Memory B cell (primary cell): ENCODE measurements at places on chromosomes 1 and 21.

DNA sequence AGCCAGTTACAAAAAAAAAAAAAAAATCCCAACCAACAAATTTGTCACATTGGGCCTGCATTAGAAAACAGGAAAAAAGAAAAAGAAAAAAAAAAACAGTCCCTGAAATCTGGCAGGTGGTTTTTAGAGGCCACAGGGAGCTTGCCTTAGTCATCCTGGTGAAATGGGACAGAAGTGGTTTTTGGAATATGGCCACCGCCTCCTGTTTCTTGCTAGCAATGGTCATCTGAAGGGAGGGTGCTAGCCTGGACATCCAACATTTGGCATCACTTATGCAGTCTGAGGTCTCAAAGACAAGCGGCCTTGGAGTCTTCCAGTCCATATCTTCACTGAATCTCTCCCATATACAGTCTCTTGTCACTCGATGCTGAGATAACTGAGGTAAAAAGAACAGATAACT lies 20.1 kb upstream of the NKAIN1 start:
- H3K27ac ChIP-seq: no peak overlapping the region
- peaks cover 34% of the 10 kb centered on the region for H3K36me3 ChIP-seq
- DNase-seq: no peak

GRCh38 chr1:77671836-77672235 lies 10.6 kb downstream of the ZZZ3 start:
- no peaks in the 10 kb centered on the region for H3K27me3 ChIP-seq
- peaks cover 2% of the 10 kb centered on the region for H3K36me3 ChIP-seq
- peak overlapping the region; percentile 46 for H3K27ac ChIP-seq
- no peak for DNase-seq
- peaks cover 21% of the 10 kb centered on the region for H3K4me1 ChIP-seq

DNA sequence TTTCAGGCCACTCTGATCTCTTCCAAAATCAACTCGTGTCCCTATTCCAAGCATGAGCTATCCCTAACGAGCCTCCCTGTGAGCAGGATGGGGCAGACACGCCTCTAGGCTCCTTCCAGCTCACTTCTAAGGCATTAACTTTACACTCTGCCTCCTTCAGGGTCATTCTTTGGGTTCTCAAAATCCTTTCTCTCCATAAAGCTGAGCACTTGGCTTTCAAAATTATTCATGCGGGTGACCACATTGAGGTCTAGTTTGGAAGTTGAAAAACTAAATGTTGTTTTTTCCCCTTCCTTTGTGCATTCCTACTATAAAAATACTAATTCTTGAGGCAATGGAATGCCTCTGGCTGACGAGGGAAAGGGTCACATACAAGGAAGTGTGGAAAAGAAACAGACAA lies 33.5 kb upstream of the BMP8B start:
- H3K4me1 ChIP-seq: peaks cover 18% of the 10 kb centered on the region
- no peak for DNase-seq
- H3K27ac ChIP-seq: no peak overlapping the region
- no peak overlapping the region for H3K4me3 ChIP-seq
- no peaks in the 10 kb centered on the region for H3K27me3 ChIP-seq

DNA sequence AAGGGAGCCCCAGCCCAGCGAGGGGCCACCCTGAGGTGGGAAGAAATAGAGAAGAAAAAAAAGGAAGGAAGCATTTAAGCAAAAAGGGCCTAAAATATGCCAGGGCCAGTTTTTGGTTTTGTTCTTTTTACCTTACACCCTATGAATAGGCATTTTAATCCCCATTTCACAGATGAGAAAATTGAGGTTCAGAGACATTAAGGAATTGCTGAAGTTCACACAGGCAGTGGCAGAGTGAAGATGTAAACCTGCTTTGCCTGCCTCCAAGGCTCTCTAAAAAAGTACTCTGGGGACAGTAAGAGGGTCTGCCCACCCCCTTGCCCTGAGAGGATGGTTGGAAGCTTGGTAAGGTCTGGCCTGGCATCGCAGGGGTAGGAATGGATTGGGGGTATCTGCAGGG lies 19.8 kb downstream of the RAP1GAP start:
- no peak for DNase-seq
- no peak overlapping the region for H3K27ac ChIP-seq
- no peak overlapping the region for H3K4me3 ChIP-seq
- H3K36me3 ChIP-seq: no peaks in the 10 kb centered on the region
- peaks cover 25% of the 10 kb centered on the region for H3K4me1 ChIP-seq

DNA sequence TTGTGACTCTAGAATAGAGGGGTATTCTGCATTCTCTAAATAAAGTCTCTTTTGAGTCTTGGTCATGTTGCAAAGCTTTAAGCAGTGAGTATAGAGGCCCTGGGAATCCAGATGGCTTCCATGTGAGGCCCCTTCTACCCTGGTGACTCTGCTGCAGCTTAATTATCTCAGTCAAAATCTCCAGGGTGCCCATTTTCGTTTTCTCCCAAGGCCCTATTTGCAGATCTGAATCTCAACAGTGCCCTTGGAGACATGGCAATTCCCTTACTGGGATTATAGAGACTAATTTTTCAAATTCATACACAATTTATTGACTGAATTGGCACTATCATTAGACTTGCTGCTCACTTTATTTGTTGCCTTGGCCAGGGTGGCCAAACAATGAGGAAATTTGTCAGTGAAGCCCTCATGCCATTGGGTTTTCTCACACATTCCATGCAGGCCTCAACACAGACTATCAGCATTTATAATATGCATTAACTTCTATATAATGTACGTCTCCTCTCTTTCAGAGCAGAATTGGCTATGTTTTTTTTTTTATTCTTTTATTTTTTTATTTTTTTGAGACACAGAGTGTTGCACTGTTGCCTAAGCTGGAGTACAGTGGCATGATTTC lies 35.1 kb downstream of the PROX1 start:
- H3K27ac ChIP-seq: no peak overlapping the region
- no peak for DNase-seq
- no peak overlapping the region for H3K4me3 ChIP-seq
- H3K4me1 ChIP-seq: no peaks in the 10 kb centered on the region

- no peaks in the 10 kb centered on the region for H3K36me3 ChIP-seq
- H3K27ac ChIP-seq: no peak overlapping the region
- H3K4me1 ChIP-seq: no peaks in the 10 kb centered on the region
- peaks cover 6% of the 10 kb centered on the region for H3K27me3 ChIP-seq
- no peak overlapping the region for H3K4me3 ChIP-seq
Observed at GRCh38 chr1:116463730-116464129, 90.7 kb downstream of the ATP1A1 start.

DNA sequence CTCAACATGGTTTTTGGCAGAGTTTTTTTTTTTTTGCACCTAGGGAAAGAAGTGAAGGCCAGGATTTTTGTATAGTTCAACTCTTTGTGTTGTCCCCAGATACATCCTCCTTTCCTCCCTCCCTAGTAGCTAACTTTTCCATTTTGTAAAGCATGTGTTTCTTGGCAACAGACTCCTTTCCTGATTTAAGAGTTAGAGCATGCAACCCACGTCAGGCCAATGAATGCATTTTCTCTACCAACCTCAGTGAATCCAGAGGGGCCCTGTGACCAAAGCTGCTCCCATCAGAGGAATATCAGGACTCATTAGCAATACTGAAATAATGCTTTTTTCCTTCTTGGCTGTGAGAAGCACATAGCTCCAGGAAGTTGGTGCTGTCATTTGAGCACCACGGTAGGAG lies 287.2 kb downstream of the LMO4 start:
- H3K27ac ChIP-seq: no peak overlapping the region
- H3K27me3 ChIP-seq: no peaks in the 10 kb centered on the region
- peaks cover 3% of the 10 kb centered on the region for H3K36me3 ChIP-seq
- H3K4me1 ChIP-seq: peaks cover 2% of the 10 kb centered on the region
- no peak for DNase-seq

- no peak overlapping the region for H3K27ac ChIP-seq
- no peaks in the 10 kb centered on the region for H3K36me3 ChIP-seq
- no peak overlapping the region for H3K4me3 ChIP-seq
- DNase-seq: no peak
- H3K27me3 ChIP-seq: no peaks in the 10 kb centered on the region
Observed at GRCh38 chr21:42195378-42196031, 23.4 kb upstream of the ABCG1 start.

DNA sequence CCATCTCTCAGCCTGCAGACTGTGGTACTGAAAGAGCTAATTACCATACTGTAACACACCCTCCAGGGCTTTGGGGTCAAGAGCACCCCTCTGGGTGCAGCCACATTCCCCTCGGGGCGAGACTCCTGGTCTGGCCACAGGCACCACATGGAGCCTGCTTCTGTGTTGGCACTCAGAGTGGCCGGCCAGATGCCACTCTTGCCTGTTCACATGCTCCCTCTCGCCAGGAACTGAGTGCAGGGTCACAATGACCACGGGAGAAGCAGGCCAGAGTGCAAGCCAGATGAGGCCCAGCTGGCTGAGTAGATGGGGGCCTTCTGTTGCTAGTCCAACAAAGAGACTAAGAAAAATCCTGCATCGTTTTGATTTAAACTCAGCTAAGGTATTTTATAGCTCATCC lies 864.0 kb downstream of the KCNT2 start:
- no peak overlapping the region for H3K27ac ChIP-seq
- no peak overlapping the region for H3K4me3 ChIP-seq
- no peaks in the 10 kb centered on the region for H3K36me3 ChIP-seq
- H3K4me1 ChIP-seq: no peaks in the 10 kb centered on the region

DNA sequence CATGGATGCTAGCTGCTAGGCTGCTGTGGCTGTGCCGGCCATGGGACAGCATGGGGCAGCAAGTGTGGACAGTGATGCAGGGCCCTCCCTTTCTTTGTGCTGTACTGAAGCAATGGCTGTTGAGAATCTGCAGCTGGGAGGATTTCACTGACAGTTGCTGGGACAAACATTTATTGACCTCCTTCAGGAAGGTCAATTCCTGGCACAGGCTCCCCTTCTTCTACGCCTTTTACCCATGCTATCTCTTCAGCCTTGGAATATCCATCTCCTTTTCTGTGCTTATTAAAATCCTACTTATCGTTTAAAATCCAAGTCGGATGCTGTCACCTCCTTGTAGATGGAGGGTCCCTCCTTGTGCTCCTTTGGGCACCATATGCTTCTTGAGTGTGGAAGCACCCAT lies 213.1 kb upstream of the USP24 start:
- no peak overlapping the region for H3K4me3 ChIP-seq
- peaks cover 25% of the 10 kb centered on the region for H3K27me3 ChIP-seq
- peaks cover 2% of the 10 kb centered on the region for H3K4me1 ChIP-seq
- no peak for DNase-seq
- no peaks in the 10 kb centered on the region for H3K36me3 ChIP-seq

GRCh38 chr21:19031953-19032352 lies 628.4 kb upstream of the TMPRSS15 start:
- no peaks in the 10 kb centered on the region for H3K36me3 ChIP-seq
- H3K27me3 ChIP-seq: no peaks in the 10 kb centered on the region
- no peaks in the 10 kb centered on the region for H3K4me1 ChIP-seq
- H3K27ac ChIP-seq: no peak overlapping the region

DNA sequence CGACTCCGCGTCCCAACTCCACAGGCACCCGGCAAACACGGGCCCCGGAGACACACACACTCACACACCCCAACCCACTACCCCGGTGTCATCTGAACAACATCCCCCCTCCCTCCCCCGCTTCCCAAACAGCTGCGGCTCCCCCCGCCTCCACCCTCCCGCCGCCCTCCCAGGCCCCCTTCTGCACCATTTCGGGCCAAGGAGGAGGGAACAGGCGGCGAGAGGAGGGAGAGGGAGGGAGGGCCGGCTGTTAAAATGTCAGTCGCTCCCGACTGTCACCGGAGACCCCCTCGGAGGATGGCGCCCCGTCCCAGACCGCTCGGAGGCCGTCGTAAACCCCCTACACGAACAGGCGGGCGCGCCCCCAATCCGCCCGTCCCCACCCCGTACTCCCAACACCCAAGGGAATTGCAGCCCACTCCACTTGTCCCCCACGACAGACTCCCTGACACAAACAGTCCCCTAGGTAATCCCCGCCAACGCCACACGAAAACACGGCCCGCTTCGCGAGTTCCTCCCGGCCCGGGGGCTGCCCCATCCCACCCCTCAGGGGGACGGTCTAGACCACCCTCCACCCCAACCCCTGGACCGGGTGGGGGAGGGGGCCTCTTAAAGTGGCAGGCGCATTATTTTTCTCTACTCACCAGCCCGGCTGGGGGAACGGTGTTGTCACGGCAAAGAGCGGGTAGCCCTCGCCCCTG lies 583 bp downstream of the MEF2D start:
- H3K27me3 ChIP-seq: no peaks in the 10 kb centered on the region
- DNase-seq: peak; percentile 51
- H3K4me1 ChIP-seq: peaks cover 57% of the 10 kb centered on the region
- H3K4me3 ChIP-seq: peak overlapping the region; percentile 95

- H3K4me1 ChIP-seq: no peaks in the 10 kb centered on the region
- no peak overlapping the region for H3K27ac ChIP-seq
- H3K36me3 ChIP-seq: no peaks in the 10 kb centered on the region
- DNase-seq: no peak
- H3K4me3 ChIP-seq: no peak overlapping the region
Observed at GRCh38 chr1:68197891-68198290, 34.4 kb downstream of the WLS start.

DNA sequence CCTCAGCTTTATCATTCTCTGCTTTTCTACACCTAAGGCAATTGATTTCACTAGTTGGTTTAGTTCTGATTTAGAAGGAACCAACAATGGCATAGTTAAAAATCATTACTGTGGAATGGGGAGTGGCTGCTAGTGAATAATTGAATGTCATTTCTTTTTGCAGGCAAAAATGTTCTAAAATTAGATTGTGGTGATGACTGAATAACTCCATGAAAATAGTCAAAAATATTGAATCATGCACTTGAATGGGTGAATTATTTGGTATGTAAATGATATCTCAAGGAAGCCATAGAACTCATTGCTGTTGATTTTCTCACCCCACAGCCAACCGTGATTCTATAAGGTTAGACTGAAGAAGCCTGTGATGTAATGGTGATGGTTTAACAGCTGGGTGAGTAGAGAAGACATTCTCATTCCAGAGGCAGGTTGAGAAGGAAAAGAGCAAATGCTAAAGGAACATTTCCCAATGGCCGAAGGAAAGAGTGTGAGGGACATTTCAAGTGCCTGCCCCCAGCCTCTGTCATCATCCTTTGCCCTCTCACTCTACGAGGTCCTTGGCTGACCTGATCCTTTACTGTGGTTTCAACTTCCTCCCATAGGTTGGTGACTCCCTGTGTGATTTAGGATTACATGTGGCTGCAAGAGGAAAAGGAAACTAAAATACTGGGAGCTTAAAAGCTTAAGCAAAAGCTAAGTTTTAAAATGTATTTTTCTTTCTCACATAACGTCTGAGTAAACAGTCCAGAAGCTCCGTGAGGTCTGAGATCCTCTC lies 12.5 kb downstream of the OVAAL start:
- peaks cover 4% of the 10 kb centered on the region for H3K4me1 ChIP-seq
- no peak overlapping the region for H3K4me3 ChIP-seq
- H3K27ac ChIP-seq: no peak overlapping the region
- peaks cover 13% of the 10 kb centered on the region for H3K27me3 ChIP-seq

GRCh38 chr1:7745783-7746182 lies 25.3 kb upstream of the VAMP3 start:
- no peaks in the 10 kb centered on the region for H3K27me3 ChIP-seq
- DNase-seq: no peak
- no peak overlapping the region for H3K27ac ChIP-seq
- H3K36me3 ChIP-seq: no peaks in the 10 kb centered on the region
- no peak overlapping the region for H3K4me3 ChIP-seq
